Left hindlimb (tissue), 1 donor: ENCODE measurements at places on chromosomes 11 and 22.

GRCh38 chr22:48536541-48537342 lies 1290.9 kb downstream of the BRD1 start:
- DNase-seq: no peak

GRCh38 chr11:106386519-106386918 lies 309.1 kb downstream of the AASDHPPT start:
- no peak for DNase-seq

DNA sequence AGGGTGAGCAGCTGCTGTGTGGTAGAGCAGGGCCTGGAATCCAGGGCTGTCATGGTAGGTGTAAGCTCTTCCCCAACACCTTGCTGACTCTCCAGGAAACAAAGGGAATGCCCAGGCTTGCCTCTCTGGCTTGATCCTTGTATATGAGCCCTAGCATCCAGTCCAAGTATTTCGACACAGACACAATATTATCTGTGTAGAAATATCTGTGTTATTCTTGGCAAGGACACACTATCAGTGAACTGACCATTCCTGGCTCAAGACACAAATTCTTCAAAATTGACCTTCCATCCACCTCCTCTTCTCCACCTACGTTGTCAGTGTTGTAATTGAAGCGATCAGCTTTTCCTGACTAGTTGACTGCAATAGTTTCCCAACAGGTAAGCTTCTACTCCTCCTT lies 312.0 kb upstream of the NARS2 start:
- DNase-seq: no peak

GRCh38 chr11:78869293-78869692 lies 294.6 kb upstream of the NARS2 start:
- no peak for DNase-seq

DNA sequence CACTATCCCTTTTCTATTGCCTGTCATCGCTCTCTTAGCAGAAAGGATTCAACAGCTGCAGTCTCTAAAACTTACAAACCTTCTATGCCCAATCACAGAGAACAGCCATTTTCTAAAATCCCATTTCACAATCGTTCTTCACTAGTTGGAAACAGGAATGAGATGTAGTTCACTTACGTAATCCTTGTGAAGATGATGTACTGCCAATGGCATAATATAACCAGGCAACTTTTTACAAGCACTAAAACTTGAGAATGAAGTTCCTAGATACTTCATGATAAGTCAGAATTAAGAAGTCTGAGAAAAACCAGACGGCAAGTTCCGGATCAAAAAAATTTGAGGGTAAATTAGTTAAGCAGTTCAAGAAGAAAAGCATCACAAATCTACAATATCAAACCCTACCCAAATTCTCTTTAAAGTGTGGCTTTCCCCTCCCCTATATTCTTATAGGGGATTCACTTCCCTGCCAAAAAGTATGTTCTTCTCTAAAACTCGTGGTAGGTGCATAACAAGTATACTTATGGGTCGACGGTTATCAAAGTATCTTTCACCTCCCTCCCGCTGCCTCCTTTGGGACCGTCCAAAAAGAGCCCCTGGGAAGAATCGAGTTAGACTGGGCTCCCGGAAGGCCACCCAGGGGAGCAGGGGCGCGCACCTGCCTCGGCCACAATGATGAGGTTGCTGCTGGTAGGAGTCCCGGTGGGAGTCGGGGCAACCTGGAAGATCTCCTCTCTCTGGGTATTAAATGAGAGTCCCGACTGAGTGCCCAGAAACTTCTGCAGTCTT lies 666 bp downstream of the MSANTD4 start:
- no peak for DNase-seq

DNA sequence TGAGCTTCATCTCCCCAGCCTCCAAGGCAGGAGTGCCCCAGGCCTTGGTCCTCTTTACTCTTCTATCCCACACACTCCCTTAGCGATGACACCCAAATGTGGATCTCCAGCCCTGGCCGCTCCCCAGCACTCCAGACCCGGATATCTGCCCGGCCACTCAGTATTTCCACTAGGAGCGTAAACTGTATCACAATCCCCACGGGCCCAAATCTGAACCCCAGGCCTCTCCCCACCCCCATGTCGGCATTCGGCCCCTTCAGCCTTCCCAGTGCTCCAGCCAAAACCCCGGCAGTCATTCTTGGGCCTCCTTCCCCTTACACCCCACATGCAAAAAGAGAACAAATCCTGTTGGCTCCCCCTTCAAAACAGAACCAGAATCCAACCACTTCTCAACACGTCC lies 20.8 kb downstream of the WNT11 start:
- no peak for DNase-seq

DNA sequence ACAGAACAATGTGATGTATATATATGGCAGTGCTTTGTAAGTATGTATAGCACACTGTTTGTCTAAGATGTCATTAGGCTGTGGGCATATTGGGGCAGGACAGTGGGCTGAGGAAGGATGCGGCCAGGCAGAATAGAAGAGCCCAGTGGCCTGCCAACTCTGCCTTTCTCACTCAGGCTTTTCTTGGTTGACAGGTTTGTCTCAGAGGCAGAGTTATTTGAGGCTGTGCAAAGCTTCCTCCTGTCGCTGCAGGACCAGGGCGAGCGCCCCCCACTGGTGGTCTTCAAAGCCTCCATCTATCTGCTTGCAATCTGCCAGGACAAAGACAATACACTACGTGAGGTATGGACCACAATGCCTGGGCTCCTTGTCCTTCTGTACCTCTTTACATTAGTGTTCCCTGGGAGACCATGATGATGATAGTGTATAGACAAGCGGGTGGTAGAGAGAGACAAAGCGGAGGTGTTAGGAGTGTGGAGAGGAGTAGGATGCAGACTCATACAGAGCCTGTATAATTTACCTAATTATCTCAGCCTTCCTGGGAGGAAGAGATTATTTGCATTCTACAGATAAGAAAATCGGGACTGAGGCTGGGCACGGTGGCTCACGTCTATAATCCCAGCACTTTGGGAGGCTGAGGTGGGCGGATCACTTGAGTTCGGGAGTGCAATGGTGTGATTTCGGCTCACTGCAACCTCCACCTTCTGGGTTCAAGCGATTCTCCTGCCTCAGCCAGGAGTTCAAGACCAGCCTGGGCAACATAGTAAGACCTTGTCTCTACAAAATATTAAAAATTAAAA lies 37.3 kb upstream of the CCDC134 start:
- no peak for DNase-seq

- no peak for DNase-seq
These were observed 80.0 kb upstream of the TIMP3 start for GRCh38 chr22:32721328-32722180.

- no peak for DNase-seq
These were observed 242.0 kb downstream of the TENM4 start for GRCh38 chr11:79198898-79199250.

DNA sequence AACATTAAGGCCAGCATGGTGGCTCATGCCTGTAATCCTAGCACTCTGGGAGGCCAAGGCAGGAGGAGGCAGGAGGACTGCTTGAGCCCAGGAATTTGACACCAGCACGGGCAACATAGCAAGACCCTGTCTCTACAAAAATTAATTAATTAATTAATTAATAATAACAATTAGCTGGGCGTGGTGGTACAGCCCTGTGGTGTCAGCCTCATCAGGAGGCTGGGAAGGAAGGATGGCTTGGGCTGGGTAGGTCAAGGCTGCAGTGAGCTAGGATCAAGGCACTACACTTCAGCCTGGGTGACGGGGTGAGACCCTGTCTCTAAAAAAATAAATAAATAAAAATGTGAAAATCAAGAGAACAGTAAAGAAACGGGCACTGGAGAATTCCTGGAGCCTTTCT lies 1.4 kb downstream of the ARFGAP3 start:
- no peak for DNase-seq

- peak; percentile 72 for DNase-seq
These were observed 2.8 kb downstream of the CHADL start for GRCh38 chr22:41237707-41238569.

GRCh38 chr22:31901388-31902137 lies 42.8 kb upstream of the YWHAH start:
- no peak for DNase-seq
